ENCODE measurements at places on chromosomes 7 and 10.

GRCh38 chr10:27612551-27613035 lies 108.5 kb downstream of the RAB18 start:
- no peak for DNase-seq

DNA sequence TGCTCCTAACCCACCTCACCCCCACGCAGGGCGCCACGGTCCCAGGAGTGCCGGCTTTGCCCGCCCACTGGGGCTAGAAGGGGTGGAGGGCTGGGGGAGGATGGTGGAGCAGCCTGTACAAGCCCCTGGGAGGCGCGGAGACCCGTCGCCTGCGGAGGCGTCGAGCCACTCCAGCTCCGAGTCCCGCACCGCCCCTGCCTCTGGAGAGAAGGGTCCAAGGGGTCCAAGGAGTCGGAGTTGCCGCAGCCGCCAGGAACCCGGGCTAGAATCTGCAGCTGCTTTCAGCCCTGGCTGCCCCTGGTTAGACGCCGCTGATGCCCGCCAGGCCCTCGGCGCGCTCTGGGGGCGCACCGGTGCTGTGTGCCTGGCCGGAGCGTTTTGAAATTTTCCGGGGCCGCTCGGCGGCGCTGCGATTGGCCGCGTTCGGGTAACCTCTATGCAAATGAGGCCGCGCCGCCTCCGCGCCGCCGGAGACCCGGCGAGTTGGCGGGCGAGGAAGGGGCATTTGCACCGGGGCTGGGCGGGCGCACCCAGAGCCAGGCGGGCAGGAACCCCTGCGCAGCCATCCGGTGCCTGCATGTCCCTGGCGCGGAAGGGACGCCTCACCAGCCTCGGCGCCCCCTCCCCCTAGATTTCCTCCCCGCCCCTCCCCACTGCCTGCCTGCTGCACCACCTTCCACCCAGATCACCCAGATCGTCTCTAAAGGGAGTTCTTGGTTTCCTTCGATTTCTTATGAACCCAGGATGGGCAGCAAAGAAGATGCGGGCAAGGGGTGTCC lies at the start of gene HMX2:
TSS of gene HMX2 (plus strand) at position 502 of the 779 bp plus-strand sequence. CDS start at position 745, 243 bp downstream.
- no peak for DNase-seq

DNA sequence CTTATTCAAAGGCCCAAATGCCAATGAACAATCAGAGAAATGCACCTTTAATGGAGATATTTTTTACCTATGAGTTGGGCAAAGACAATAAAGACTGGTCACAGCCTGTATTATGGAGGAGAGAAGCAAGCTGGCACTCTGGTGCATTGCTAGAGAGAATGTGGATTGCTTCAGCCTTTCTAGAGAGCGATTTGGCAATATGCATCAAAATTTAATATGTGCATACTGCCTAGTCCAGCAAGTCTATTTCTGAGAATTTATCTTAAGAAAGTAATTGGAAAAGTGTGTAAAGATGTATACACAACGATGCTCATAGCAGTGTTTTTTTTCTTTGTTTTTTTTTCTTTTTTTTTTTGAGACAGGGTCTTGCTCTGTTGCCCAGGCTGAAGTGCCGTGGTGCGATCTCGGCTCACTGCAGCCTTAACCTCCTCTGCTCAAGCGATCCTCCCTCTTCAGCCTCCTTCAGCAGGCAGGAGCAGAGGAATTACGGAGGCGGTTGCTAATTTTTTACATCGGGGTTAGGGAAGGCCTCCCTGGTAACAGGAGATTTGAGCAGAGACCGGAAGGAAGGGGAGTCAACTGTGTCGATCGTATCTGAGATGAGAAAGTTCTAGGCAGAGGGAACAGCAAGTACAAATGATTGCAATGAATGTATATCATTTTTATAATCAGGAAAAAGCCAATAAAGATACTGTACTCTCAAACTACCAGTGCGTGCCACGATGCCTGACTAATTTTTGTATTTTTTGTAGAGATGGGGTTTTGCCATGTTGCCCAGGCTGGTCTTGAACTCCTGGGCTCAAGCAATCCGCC lies 16.4 kb downstream of the KIAA1549 start:
- no peak for DNase-seq

DNA sequence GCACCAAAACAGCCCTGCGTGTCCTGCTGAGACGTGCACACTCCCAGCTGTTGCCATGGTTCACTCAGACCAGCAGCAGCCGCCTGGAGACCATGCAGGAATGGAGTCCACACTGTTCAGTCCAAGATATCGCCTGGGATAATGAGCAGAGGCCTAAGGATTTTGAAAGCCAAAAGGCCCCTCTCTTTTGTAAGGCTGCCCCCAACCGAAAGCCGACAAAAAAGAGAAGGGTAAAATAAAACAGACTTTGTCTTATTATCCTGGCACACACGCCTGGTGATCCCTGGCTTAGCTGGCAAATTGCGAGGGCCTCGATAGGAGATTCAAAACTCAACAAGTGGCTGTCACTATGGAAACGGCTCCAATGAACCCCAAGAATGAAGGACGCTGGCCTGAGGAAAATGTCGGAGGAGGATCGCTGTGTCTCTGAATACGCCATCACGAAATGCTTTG lies 263.6 kb downstream of the SKIDA1 start:
- no peak for DNase-seq

- DNase-seq = no peak
Measured at GRCh38 chr7:79377097-79377496, 76.4 kb downstream of the MAGI2 start.

DNA sequence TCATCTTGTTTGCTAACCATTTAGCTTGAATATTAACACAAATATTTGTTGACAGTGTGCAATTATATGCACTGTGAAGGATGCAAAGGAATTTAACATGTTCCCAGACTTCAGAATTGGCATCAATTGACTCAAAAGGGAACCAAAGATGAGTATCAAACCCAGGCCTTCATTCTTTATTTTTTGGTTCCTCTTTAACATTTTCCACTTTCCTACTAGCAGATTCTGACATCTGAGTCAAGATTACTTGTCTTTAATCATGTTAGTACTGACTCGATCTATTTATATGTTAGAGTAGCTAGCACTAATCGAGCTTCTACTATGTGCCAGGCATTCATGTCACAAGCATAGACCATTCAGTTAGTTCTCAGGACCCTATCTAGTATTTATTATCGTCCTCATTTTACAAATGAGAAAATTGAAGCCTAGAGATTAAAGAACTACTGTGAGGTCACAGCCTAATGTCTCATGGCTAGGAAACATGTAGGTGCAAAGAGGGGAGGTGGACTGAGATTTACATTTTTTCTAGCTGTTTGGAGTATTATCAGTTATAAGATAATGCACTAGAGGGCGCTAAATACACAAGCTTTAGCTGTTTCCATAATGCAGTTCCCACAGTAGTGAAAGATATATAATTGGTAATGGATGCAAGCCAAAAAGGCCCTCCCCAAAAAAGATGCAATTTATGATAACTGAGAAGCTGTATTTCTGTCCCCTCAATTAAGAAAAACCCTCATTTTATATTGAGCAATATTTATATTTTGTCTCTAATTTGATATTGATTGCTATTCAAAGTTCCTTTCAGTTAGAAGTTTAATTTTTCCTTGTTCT lies 32.9 kb upstream of the KMT2E start:
- peak; percentile 65 for DNase-seq

- no peak for DNase-seq
Measured at GRCh38 chr7:130513447-130513846, 21.6 kb downstream of the MEST start.

DNA sequence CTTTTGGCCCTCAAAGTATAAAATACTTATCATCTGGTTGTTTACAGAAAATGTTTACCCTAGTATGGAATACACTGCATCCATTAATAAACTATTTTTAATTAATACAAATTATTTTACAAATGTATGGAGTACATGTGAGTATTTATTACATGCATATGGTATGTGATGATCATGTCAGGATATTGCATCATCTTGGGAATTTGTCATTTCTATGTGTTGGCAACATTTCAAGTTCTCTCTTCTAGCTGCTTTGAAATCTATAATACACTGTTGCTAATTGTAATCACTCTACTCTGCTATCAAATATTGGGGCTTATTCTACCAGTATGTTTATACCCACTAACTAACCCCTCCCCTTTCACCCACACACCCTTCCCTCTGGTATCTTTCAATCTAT lies 103.9 kb upstream of the THSD7A start:
- no peak for DNase-seq

GRCh38 chr7:39605087-39605486 lies 18.3 kb upstream of the RALA start:
- DNase-seq = no peak

DNA sequence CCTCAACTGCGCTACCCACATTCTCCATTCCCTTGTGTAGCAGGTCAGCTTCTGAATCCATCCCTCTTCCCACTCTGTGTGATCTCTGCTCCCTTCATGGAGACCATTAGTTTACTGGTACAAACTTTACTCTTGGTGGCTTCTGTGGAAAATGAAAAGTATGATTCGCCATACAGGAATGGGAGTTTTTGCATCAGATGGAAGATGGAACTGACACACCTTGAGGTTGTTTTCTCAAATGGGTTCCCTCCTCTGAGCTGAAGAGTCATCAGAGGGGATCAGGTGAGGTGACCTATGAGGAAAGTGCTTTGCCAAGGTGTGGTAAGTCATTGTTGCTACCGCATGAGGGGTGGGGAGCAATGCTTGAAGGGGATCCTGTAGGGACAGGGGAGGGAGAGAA lies 266.8 kb downstream of the INHBA start:
- DNase-seq = no peak

DNA sequence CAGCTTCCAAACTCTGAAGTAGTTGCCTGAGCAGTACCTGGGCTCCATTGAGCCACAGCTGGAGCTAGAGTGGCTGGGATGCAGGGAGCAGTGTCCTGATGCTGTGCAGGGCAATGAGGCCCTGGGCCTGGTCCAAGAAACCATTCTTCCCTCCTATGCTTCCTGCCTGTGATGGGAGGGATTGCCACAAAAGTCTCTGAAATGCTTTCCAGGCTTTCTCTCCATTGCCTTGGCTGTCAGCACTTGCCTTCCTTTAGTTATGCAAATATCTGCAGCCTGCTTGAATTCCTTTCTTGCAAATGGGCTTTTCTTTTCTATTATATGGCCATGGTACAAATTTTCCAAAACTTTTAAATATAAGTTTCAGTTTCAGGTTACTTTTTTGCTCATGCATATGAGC lies 972.2 kb upstream of the MBL2 start:
- DNase-seq = no peak

GRCh38 chr10:116385311-116385710 lies 42.3 kb upstream of the PNLIPRP3 start:
- no peak for DNase-seq

DNA sequence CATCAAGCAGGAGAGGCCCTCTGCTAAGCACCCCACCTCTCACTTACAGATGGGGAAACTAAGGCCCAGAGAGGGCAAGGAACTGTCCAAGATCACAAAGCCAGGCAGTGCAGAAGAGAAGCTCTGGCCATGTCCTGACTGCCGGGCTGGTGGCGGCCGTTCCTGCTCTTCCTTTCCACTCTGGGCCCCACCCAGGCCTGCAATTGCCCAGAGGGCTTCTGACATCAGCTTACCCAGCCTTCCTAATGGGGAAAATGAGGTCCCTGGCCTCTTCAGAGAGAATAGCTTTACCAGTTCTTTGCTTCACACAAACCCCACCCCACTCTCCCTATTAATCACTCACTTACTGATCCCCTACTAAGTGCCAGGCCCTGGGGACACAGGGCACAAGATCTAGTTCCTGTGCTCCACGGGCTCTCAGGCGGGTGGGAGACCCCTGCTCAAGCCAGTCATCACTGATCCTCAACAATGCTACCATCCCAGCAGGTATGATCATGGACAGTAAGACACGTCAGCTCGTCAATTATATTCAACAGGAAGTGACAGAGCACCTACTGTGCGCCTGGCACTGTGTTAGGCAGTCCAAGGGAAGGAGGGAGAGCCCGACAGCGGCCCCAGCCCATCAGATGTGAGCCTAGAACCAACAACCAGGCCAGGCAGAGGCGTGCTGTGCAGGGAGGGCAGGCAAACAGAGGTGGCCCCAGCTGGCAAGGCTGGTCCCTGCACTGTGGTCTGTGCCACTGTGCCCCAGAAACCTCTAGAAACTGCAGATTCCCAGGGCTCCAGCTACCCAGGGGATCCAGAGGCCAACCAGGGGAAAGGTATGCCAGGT lies 26.4 kb upstream of the FRAT2 start:
- no peak for DNase-seq

GRCh38 chr10:58993480-58994221 lies 182.8 kb upstream of the PHYHIPL start:
- DNase-seq = no peak

DNA sequence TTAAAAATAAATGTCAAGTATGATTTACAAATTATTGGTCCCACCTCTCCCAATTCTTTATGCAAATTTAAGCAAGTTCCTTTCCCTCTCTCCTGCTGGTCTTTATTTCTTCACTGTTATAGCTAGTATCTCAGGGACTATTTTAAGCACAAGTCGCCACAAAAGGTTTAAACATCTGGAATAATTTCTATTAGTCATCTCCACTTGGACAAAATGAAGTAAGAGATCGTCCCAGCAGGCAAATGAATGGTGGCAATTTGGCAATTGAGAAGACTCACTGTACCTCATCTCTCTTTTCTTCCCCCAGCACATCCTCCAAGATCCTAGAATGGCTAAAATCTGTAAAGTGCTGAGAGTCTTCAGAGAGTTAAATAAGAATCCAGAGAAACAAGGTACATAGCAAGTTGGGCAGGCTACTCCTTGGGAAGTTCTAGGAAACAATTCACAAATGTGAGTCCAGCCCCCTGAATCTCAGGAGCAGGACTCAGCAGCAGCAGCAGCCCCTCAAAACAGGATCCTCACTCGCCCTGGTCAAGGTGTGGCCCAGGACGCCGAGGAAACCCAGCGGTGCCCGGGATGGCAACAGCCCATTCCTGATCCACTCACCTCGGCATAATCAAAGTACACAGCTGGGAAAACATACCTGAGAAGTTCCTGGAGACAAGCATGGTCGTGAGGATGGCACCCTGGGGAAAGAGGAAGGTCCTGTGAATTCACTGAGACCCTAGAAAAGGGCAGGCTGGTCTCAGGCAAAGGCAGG lies 30.3 kb upstream of the NDST2 start:
- no peak for DNase-seq

- no peak for DNase-seq
Measured at GRCh38 chr7:46383605-46384004, 462.5 kb upstream of the IGFBP3 start.

GRCh38 chr7:88826222-88826621 lies 30.7 kb upstream of the TEX47 start:
- no peak for DNase-seq

GRCh38 chr7:120987280-120987679 lies 1.2 kb upstream of the CPED1 start:
- DNase-seq = no peak

DNA sequence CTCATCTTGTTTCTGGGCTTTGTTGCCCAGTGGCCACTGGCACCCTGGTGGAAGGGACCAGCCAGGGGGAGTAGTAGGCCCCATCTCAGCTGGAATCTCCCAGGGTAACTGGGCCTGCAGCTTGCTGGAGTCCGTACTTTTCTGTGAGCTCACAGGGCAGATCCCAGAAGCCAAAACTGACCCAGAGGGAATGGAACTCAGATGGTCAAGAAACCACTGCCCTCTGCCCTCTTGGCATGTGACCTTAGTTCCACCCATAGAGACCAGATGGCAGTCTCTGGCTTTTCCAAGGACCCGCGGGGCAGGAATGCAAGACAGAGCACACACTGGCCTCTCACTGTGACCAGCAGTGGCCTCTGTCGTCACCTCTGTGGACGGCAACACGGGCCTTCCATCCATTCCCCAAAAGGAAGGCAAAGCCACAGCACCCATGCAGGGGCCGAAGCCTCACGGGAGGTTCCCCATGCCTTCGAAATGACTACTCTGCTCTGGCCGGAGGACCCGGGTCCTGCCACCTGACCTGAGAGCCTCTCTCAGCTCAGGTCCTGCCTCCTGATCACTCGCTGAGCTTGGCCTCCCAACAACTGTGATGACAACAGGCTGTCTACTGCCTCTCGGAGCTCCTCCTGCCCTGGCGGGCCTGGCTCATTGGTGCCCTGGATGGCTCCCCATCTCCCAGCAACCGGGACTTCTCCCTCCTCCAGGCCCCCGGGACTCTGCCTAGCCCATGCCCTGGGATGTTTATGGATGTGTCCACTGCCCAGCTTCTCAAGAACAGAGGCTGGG lies 29.9 kb downstream of the MYL10 start:
- no peak for DNase-seq

All from amniotic stem cell (primary cell).